ENCODE measurements at places on chromosomes 16 and 17.

DNA sequence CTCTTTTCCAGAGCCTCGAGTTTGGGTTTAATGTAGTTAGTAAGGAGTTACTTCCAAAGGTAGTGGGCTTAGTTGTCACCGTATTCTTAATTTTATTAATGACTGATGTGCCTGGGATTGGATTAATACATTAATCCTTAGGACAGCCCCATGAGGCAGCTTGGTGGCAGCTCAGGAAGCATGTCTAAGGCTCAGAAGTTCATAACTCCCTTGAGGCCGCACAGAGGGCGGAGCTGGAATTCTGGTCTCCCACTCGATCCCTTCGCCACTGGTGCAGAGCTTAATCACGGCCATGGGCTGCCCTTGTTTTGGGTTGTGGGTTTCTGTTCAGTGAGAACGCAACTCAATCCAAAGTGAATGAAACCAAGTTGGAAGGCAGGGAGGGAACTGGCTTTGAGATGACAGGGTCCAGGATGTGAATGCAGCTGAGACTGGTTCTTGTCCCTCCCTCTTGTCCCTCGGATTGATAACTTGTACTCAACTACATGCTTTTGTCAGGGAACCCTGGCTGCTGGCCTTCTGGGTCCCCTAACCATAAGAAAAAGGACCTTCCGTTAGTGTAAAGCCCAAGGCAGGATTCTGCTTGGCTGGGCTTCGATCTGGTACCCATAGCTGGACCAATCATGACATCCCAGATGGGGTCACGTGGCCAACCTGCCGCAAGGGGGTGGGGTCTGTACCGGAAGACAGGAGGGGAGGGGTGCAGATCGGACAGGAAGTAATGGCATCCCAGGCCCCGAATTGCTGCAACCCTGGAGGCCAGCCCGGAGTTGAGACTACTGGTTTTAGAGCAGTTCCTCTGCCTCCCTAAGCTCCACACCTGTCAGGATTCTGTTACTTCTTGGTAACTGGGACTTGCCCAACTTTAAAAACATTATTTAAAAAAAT lies 45.4 kb downstream of the SNX20 start:
- no peak for DNase-seq

- DNase-seq, result peak; percentile 12
These were observed 619 bp downstream of the NAT9 start for GRCh38 chr17:74775409-74776043.

DNA sequence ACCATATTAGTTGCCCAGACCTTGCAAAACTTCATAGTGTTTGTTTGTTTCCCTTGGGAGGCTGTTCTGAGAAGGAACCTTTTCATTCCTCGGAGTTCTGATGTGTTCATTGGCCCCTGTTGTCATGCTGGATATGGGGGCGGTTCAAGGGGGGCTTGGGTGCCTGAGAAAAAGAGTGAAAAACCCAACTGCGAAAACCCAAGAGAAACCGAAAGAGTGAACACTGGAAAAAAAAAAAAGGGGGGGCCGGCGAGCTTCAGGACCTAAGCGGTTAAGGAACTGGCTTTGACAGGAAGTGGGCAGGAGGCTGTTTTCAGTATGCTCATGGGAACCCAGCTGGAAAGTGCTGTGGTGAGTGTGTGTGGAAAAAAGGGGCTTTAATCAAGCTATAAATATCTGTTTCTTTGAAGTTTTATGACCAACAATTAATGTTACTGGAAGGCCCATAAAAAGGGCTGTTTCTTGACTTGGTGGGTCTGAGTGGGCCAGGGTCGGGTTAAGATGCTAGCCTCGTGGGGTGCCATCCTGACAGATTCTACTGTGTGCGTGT lies 510.7 kb downstream of the MAF start:
- no peak for DNase-seq

DNA sequence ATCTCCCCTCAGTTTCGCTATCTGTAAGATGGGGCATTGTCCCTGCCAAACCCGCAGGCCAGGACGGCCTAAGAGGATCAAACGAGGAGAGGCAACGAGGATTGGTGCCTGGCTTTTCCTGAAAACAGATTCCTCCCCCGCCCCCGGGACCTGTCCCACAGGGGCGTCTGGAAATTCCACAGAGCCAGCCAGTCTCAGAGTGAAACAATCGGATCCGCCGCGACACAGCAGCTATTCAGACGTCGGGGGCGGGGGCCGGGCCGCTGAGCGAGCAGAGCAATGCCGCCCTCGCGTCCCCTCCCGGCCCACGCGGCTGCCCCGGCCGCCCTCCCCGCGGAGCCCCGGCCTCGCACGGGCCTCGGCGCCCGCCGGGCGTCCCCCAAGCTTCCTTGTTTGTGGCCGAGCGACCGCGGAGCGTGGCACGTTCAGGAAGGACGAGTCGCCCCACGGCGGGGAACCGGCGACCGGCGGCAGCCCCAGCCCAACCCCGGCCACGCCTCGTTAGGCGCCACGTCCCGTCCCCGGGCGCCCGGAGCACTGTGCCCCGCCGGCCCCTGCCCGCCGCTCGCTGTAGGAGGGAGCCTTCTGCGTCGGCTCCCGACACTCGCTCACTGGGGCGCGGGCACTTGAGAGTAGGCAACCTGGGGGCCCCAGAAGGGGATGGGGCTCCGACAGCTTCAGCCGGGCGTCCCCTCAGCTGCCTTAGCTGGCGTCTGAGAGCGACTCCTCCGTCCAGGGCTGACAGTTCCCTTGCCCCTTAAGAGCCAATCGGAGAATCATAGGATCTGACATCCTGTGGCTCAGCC lies 29.6 kb upstream of the PHOSPHO1 start:
- peak; percentile 92 for DNase-seq

DNA sequence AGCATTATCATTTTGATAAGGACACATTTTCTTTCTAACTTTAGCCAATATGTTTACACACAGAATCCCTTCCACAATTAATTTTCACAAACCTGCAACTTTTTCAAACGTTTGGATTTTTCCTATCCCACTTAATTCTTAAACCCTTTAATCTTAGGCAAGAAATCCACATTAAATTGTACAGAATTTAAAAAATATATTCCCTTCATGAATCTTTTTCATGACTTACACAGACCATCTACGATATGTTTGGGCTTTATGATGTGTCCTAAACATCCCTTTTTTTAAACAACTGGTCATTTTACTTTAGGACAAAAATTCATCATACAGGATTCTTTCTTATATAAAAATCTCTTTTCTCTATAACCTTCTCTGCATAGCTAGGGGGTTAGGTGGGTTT lies 241.5 kb upstream of the CNTNAP4 start:
- DNase-seq, result no peak

GRCh38 chr16:22008215-22009059 lies 526 bp downstream of the MOSMO start:
- DNase-seq, result no peak

GRCh38 chr16:72202014-72202413 lies 30.1 kb upstream of the PMFBP1 start:
- no peak for DNase-seq

GRCh38 chr16:89473791-89474414 lies 16.5 kb downstream of the ANKRD11 start:
- peak; percentile 43 for DNase-seq

DNA sequence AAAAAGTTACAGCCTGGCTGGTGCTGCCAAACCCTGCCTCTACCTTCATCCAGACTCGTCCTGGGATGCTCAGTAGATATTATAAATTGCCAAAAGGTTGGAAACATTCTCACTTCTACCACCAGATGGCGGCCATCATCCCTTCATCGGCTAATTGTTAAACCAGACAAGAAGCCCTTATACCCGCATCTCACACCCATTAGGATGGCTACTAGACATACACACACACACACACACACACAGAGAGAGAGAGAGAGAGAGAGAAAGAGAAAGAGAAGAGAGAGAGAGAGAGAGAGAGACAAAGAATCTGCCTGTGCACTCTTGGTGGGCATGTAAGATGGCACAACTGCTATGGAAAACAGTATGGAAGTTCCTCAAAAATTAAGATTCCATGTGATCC lies 15.0 kb upstream of the SCIMP start:
- peak; percentile 92 for DNase-seq

- DNase-seq, result no peak
These were observed 63.6 kb downstream of the PLD6 start for GRCh38 chr17:17142556-17142955.

DNA sequence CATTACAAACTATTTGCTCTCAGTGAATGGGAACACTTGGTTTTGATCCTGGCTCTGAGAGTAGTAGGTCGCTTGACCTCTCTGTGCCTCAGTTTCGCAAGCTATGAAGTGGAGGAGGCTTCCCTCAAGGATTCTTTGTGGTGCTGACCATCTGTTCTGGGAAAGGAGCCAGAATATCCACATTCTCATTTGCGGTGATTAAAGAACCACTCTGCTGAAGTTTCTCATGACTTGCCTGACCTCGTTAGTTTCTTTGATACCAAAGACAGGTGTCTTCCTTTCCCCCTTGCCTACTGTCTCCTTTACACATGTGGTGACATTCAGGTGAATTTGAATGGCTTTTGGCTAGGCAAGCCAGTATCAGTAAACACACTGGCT lies 116.0 kb downstream of the SNX29 start:
- DNase-seq, result peak; percentile 94

DNA sequence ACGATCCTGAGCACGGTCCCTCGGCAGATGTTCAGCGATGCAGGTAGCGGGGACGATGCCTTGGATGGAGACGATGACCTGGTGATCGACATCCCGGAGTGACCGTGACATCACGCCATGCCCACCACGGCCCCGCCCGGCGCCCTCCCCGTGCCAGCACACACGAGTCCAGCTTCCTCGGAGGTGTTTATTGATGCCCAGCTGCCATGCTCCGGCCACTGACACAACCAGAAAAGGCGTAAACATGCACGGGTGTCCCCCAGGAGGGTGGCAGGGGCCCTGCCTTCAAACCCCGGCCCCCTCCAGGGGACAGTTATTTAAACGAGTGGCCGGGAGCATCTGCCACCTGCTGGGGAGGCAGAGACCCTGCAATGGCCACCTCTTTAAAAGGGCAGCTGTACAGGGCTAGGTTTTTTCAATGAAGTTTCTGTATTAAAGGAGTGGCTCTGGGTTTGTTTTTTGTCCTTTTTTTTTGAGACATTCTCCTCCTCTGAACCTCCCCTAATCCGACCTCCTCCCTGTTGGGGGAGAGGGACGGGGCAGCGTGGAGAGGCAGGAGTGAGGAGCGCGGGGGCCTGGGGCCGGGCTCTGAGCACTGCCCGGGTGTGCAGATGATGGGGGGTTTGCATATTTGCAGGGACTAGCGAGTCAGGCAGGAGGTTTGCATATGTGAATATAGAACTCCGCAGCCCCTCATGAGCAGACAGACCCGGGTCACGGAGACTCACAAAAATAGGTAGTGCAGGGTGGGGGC lies 5.3 kb downstream of the DOC2A start:
- peak; percentile 56 for DNase-seq

DNA sequence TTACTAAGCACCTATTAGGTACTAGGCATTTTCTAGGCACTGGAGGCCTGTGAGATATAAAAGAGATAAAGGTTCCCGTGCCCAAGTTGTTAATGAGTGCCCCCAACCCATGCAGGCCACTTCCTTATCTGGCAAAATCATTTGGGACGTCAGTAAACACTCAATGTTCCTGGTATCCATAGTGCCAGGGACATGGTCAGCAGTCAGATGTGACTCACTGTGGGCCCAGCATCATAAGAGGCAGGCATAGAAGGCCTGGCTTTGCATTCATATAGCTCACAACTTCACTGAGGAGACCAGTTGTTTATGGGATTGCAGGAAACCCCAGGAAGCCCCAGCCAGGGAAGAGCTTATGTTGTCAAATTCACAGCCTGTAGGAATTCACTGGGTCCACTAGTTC lies 81.1 kb downstream of the MRC2 start:
- peak; percentile 44 for DNase-seq

DNA sequence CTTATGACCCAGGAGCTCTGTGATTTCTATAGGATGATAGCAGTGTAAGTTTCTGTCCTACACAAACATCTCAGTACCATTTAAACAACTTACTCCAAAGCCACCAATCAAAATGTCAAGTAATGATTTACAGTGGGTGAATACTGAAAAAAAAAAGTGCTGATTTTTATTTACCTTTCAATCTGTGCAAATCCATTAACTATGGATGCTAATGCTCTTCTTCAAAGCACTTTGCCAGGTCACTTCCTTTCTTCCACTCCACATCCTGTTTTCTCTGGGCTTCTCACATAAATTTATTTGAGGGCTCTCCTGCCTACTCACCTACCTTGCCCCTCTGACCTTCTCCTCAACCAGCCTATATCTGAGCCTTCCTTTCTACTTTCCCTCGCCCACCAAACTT lies 101.6 kb downstream of the SKAP1 start:
- no peak for DNase-seq

DNA sequence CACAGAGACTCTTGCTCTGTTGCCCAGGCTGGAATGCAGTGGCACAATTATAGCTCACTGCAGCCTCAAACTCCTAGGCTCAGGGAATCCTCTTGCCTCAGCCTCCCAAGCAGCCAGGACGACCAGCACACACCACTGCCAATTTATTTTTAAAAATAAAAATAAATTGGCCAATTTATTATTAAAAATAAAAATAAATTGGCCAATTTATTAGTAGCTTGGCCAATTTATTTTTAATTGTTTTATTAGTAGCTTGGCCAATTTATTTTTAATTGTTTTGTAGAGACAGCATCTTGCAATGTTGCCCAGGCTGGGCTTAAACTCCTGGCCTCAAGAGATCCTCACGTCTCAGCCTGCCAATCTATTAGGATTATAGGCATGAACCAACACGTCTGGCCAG lies 184.3 kb downstream of the FTO start:
- no peak for DNase-seq

DNA sequence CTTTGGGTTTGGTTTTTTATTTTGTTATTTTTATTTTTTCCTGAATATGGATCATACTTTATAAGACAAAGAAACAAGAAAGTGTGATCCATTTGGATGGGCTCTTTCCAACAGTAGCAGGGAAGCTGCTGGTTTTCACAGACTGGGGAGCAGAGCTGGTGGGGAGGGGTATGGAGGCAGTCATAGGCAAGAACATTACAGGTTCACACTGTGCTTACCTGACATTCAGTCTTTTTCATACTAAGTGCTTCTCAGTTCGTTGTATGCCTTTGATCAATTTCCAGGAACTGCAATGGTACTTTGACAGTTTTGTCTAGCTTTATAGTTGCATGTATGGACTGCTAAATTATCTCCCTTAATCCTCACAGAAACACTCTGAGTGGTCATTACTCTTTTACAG lies 27.7 kb downstream of the BEAN1 start:
- DNase-seq, result no peak

- no peak for DNase-seq
These were observed 26.9 kb downstream of the GPT2 start for GRCh38 chr16:46911038-46911437.

DNA sequence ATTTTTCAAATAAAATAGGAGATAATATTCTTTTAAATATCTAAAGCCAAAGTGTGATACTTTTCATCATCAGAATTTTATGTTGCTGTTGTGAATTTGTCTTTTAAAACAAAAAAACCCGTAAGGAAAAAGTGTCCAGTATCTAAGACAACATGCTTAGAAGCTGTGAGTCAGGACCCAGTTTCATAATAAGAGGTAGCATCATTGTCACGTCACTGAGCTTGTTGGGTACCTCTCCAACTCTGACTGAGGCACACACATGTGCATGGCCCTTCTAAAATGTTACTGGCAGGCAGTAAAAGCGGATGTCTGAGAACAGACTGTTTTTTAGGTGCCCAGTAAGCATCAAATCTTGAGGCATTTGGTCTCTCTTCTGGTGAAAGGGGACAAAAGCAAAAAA lies 2.5 kb downstream of the CIAPIN1 start:
- peak; percentile 30 for DNase-seq

GRCh38 chr17:41676058-41676419 lies 12.6 kb upstream of the EIF1 start:
- DNase-seq, result no peak
